ENCODE measurements at places on chromosomes 5 and 9.

GRCh38 chr9:15355669-15356068, 48.7 kb upstream of the TTC39B start:
- no peak for DNase-seq

DNA sequence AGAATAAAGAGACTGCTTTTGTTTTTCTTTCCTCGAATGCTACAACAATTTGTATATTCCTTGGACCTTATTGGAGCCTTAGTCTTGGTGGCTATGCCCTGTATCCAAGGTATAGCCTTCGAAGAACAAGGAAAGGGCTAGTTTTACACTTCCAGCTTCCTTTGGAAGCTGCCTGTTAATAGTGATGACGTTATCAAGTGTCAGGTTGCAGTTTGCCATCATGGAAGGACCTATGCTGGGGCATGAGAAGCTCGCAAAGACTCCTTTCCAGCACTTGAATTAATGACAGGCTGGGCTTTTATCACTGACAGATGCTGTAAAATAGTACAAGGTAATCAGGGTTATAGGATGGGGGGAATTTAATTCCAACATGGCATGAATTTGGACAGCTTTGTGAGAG, 157.9 kb downstream of the KDM4C start:
- no peak for DNase-seq

DNA sequence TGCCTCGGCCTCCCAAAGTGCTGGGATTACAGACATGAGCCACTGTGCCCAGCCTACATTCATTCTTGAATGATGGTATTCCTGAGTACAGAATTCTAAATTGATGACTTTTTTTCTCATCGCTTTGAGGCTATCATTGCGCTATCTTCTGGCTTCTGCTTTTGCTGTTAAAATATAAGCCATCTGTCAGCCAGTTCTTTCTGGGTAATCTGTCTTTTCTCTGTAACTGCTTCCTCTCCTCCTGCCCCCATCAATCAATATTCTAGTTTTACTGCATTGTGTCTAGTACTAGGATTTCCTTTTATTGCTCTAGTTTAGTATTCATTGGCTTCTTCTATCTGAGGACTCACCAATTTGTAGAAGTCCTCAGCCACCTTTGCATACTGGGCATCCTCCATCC, 89.0 kb downstream of the PLPP1 start:
- no peak for DNase-seq

DNA sequence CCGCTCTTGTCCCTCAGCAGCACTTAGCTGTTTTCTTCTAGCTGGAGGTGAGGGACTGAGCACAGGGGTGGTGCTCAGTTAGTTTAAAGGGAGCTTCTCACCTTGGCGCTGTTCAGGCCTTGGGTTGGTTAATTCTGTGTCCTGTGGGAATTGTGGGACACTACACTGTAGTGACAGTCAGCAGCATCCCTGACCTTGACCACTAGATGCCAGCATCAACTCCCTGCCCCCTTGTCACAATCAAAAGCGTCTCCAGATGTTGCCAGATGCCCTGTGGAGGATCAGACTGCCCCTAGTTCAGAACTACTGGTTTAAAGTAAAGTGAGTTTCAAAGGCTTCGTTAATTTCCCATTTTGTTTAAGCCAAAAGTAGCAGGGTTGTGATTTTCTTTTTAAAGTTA, 65.5 kb upstream of the DMRT3 start:
- DNase-seq: no peak

GRCh38 chr5:41191249-41191648, 22.1 kb downstream of the C6 start:
- DNase-seq: no peak

GRCh38 chr5:91151947-91152346, 231.2 kb downstream of the ARRDC3 start:
- DNase-seq: no peak

- DNase-seq: no peak
Measured at GRCh38 chr9:112076814-112077213, 98.3 kb downstream of the SUSD1 start.

GRCh38 chr9:130636648-130637020, 27.8 kb upstream of the PRDM12 start:
- no peak for DNase-seq

DNA sequence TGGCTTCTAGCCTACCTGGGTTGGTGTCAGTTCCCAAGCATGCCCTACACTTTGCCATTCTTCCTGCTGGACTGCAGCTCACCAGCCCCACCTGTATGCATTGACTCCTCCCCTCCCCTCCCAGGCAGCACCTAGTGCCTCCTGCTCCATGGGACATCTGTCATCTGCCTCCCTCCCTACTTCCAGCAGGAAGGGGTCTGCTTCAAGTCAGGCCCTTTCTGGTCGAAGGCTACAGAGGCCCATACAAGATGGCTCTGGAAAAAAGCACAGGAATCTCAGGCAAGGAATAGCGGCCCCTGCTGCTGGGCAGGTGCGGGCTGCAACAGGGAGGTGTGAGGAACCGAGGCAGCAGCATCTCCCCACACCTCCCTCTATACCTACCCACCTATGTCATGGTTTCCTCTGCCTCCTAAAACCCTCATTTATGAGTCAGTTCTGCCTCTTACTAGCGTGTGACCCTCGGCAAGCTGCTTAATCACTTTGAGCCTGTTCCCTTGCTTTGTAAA, 19.7 kb downstream of the WWC1 start:
- no peak for DNase-seq

All from SHP77 (cell line).